ENCODE measurements at places on chromosomes 5 and 9.

- DNase-seq: no peak
Measured at GRCh38 chr9:86352440-86353077, 1.7 kb downstream of the TUT7 start.

DNA sequence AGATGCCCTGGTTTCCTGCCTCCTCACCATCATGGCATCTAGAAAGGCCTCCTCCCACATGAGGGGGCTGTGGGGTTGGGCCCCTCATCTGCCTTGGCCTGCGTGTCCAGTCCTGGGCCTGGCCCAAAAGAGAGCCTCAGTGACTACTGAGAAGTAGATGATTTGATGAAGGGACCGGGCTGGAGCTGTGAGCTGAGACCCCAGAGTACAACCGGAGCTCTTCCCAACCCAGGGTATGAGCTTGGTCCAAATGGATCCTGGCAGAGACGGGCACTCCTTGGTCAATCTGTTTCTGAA is 62.9 kb downstream of the FGF18 start:
- no peak for DNase-seq

GRCh38 chr5:180141068-180141660 is 67.8 kb downstream of the RASGEF1C start:
- no peak for DNase-seq

DNA sequence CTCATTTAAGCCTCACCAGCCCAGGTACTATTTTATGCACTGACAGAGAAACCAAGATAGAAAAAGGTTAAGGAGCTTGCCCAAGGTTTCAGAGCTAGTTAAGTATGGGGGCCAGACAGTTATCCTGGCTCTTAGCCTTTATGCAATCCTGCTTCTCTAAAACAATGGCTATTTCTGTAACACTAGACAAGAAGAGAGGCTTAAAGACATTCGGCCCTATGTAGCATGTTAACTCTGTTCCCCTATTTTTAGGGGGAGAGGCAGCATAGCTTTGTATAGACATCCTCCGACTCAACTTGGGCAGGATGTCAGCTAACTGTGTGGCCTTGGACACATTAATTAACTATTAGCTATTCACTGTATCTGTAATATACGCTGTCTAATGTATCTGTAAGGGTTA is 54.6 kb downstream of the LHFPL2 start:
- DNase-seq: no peak

- peak; percentile 96 for DNase-seq
Measured at GRCh38 chr5:71932655-71933338, 174.5 kb upstream of the MAP1B start.

- DNase-seq: peak; percentile 91
Measured at GRCh38 chr9:124267271-124267807, 9.6 kb downstream of the NEK6 start.

DNA sequence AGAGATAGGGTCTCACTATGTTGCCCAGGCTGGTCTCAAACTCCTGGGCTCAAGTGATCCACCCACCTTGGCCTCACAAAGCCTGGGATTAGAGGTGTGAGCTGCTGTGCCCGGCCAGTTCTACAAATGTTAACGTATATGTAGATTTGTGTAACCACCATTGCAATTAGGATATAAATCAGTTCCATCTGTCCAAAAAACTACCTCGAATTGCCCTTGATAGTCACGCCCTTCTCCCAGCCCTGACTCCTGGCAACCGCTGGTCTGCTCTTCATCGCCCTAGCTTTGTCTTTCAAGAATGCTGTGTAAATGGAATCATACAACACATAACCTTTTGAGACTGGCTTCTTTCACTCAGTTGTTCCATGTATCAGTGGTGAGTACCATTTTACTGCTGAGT is 46.1 kb upstream of the PPARGC1B start:
- DNase-seq: no peak

- DNase-seq: no peak
Measured at GRCh38 chr9:7592321-7593316, 207.0 kb downstream of the DMAC1 start.

- DNase-seq: no peak
Measured at GRCh38 chr9:110468950-110469349, 110.6 kb downstream of the SVEP1 start.

GRCh38 chr5:139789116-139789844 is 6.3 kb upstream of the PSD2 start:
- DNase-seq: no peak

DNA sequence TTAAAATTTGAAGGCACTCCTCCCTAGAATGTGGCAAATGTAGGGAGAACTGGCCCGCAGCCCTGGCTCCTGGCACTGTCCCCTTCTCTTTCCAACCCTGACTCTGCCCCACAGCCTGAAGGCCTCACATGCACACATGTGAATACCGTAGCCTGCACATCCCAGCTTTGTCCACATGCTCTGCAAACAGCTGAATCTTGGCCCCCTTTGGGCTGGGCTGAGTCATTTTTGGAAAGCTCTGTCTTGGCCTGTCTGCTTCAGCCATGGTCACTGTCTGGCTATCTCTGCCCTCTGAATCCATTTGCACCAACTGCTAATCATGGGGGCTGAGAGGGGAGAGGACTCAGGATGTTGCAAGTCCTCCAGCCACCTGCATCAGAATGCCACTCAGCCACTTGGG is 22.1 kb upstream of the GALNT10 start:
- no peak for DNase-seq

GRCh38 chr5:43422143-43422542 is 10.0 kb upstream of the CCL28 start:
- no peak for DNase-seq

DNA sequence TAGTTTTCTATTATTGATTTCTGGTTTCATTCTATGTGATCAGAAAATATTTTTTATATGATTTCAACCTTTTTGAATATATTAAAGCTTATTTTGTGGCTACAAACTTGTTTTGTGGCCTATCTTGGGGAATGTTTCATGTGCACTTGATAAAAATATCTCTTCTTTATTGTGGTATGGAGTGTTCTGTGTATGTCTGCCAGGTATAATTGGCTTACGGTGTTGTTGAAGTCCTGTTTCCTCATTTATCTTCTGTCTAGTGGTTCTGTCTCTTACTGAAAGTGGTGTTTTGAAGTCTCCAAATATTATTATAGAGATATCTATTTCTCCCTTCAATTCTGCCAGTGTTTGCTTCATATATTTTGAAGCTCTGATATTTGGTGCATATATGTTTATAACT is 9.6 kb downstream of the CARD19 start:
- no peak for DNase-seq

GRCh38 chr5:80753712-80754111 is 98.9 kb upstream of the DHFR start:
- no peak for DNase-seq

DNA sequence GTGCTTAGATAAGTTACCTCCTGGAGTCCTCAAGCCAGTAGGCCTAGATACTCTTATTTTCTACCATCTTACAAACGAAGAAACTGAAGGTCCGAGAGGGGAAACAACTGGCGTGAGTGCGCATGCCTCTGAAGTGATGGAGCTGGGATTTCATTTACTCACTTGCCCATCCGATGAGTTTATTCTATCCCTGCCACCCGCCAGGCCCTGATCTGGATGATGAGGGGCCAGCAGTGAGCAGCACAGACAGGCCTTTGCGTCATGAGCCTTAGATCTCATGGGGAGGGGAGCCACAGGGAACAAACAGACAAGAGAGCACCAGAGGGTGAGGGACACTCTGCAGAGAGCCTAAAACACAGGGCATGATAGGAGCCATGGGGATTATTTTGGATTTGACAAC is 34.1 kb upstream of the SLC2A8 start:
- no peak for DNase-seq

- no peak for DNase-seq
Measured at GRCh38 chr5:143248391-143248790, 155.1 kb downstream of the NR3C1 start.

GRCh38 chr5:17852111-17852510 is 217.9 kb downstream of the TAF11L14 start:
- DNase-seq: no peak

DNA sequence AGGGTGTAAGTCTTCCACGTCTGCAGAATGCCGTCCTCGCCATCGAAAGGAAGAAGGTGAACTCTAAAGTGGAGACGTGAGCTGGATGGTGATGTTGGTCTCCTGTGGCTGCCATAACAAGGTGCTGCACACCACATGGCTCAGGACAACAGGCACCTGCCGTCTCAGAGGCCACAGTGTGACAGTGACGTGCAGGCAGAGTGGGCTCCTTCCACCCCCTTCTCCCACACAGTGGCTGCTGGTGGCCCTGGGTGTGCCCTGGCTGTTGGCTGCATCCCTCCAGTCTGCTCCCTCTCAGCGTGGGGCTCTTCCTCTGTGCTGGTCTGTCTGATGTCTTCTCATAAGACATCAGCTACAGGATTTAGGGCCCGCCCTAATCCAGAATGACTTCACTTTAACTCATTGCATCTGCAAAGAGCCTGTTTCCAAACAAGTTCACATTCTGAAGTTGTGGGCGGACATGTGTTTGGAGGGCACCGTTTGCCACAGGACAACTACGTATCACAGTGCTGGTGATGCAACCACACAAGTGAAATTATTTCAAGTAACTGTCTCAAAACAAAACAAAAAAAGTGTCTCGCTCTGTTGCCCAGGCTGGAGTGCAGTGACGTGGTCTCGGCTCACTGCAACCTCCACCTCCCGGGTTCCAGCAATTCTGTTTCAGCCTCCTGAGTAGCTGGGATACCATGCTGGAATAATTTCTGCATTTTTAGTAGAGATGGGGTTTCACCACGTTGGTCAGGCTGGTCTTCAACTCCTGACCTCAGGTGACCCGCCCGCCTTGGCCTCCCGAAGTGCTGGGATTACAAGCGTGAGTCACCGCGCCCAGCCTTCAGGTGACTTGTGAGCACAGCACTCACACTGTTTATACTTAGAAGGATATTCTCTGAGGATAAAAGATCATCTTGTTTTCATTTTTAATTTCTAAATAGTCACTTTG is 31.2 kb upstream of the CLPTM1L start:
- no peak for DNase-seq

DNA sequence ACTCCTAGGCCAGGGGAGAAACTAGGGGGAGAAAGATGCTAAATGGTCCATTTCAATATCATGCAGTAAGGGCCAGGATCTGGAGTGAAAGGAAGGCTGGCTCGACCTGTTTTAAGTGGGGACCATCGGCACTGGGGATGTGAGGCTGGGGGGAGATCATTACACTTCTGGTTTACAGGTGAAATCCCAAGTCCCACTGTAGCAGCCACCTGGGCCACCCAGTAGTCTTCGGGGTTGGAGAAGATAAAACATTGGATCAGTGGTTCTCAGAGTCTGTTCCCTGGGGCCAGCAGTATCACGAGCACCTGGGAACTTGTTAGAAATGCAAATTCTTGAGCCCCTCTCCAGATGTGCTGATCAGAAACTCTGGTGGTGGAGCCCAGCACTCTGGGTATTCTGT is 111.3 kb upstream of the ALDH1B1 start:
- DNase-seq: no peak

GRCh38 chr5:72597456-72597948 is 90.3 kb upstream of the ZNF366 start:
- DNase-seq: no peak

GRCh38 chr9:125835655-125836054 is 88.5 kb downstream of the PBX3 start:
- no peak for DNase-seq

- no peak for DNase-seq
Measured at GRCh38 chr5:24376210-24376609, 268.6 kb downstream of the CDH10 start.

DNA sequence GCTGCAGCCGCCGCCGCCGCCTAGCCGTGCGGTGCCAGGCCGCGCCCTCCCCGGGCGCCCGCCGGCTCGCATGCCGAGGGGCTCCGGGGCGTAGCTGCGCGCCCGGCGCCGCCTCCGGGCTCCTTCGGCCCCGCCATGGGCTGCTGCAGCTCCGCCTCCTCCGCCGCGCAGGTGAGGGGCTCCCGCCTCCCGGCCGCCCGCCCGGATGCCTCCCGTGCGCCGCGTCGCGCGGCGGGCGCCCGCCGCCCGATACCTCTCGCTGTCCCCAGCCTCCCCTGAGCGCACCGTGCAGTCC is 230 bp downstream of the SLC44A1 start:
- peak; percentile 68 for DNase-seq

GRCh38 chr5:3310541-3311261 is 284.9 kb upstream of the IRX1 start:
- no peak for DNase-seq

GRCh38 chr9:69548681-69549080 is 123.5 kb downstream of the APBA1 start:
- DNase-seq: no peak

GRCh38 chr5:16619136-16619535 is 2.3 kb upstream of the RETREG1 start:
- DNase-seq: no peak

GRCh38 chr5:125228363-125229070 is 482.1 kb upstream of the ZNF608 start:
- no peak for DNase-seq

- no peak for DNase-seq
Measured at GRCh38 chr5:123546657-123547056, 34.7 kb downstream of the CSNK1G3 start.

DNA sequence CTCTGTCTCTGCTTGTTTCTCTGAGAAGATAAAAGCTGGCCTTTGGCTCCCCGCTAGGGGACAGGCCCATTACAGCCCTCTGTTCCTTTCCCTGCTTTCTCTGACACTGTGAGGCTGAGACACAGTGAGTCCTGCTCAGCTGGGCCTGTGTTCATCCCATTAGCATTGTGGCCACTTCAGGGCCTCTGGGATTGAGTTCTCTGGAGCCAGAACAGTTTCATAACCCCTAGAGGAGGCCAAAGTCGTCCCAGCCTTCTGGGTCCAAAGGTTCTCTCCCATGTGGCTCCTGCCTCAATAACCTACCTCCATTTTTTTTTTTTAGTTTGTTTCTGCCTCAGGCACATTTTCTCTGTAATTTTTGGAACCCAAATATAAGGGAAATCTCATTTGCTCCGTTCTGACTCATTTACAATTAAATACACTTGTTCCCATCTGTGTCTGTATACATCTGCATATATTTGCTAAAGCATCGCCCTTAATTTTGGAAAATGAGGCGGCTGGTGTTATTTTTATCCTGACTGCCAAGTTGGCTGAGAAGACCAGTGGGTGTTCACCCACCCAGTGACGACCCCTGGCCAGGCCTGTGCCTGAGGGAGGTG is 27.3 kb upstream of the CTNNA1 start:
- no peak for DNase-seq

- no peak for DNase-seq
Measured at GRCh38 chr9:84304166-84304565, 36.4 kb downstream of the SLC28A3 start.

DNA sequence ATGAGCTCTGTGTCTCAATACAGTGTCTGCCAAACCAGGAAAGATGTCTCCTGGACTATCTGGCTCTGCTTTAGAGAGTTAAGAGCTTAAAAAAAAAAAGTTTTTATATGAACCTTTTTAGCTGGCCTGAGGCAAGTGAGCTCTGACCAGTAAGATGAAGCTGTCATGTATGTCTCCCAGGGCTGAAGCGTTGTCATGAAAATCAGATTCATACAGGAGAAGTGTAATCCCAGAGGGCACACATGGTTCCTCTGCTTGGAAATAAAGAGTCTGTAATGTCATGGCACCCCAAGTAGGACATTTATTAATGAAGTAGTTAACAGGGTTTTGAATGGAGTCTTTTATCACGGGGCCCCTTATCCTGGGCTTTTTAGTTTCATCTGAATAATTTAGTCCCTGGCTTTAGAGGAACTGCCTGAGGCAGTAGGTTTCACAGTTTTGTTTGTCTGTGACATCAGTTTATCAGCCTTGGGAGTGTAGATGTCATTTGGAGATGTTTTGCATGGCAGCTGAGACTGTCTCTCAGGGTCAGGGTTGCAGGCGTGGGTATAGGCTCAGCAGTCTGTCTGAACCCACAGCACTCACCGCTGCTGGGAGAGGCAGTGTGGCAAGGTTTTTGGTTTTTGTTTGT is 223.3 kb downstream of the DIRAS2 start:
- DNase-seq: no peak

All from tibial artery (tissue), 4 donors.